ENCODE measurements at places on chromosomes 2 and 18.

DNA sequence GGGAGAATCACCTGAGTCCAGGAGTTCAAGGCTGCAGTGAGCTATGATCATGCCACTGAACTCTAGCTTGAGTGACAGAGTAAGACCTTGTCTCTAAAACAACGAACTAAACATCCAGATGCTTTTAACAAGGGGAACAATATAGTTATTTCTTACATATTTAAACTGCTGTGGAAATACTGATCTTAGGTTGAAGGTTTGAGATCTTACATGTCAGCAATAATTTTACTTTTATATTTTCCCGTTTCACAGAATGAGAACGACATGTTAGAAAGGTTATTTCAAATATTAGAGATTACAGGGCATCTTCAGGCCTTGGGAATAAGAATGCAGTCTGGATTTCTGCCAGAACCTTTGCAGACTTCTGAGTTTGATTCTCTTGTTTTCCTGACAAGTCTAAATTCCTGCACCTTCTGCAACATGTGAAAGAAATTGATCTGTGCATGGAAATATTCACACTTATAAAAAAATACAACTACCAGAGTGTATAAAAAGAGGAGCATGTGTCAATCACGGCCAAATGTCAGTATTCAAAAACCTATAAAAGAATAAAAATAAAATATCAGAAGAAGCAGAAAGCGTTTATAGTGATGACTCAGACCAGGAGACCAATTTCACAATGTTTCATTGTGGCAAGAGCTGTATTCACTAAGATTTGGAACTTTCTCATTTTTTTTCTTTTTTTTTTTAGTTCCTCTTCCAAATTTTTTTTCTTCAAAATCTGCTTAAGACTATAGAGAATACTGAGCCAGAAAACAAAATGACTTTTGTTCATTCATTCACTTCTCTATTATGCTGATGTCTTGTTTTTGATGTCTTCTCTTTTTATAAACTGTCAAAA is 29.6 kb downstream of the COLEC12 start:
- no peak for DNase-seq

- no peak for DNase-seq
These were observed 221.8 kb downstream of the STK39 start for GRCh38 chr2:168025487-168026202.

DNA sequence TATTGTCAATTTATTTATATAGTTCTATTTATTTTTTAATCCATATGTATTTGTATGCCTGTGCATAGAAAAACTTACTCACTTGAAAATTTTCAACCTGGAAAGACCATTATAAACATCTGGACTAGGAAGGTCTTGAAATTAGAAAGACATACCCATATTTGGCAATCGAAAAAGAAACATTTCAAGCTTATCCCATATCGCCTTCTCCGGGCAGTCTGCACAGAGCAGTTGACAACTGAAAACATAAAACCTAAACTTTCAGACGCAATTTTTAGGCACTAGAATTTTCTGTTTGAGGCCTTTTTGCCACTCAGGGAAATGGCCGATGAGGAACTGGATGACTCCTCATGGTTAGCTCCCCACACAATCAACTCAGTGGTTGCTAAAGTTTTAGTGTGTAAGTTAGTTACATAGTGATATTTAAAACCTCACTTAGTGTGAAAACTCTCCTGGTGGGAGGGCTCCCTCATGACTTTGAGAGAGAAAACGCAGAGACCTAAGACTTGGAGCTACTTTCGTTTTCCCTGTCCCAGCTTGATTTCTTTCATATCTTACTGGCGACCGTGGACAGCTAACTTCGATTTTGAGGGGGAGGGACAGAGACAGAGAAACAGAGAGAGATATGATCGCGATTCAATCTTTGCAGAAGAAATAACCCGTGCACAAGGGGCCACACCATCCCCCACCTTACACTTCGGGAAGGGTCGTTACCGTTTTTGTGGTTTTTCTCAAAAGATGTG is 3.2 kb upstream of the HOXD12 start:
- no peak for DNase-seq

GRCh38 chr2:21650569-21650968 is 526.8 kb downstream of the TDRD15 start:
- DNase-seq, result no peak

DNA sequence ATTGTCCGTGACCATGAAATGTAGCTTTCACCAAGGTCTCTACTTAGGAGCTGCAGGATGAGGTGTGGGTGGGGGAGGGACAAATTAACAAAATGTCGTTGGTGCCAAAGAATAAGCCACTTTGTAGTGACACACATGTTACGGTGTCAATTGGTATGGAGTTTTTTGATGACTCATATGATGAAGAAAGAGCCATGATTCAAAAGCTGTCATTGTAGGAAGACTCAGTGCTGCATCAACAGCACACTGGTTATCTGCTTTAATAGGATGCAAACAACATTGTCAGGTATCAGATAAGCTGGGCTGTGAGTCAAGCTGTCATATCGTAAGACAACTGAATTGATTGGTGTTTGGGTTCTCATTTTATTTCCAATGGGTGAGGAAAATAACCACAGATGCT is 36.6 kb upstream of the BOD1L2 start:
- DNase-seq, result no peak

GRCh38 chr2:238644095-238645081 is 203.5 kb upstream of the TWIST2 start:
- peak; percentile 33 for DNase-seq

GRCh38 chr2:65626831-65627230 is 194.4 kb upstream of the SPRED2 start:
- DNase-seq, result no peak

DNA sequence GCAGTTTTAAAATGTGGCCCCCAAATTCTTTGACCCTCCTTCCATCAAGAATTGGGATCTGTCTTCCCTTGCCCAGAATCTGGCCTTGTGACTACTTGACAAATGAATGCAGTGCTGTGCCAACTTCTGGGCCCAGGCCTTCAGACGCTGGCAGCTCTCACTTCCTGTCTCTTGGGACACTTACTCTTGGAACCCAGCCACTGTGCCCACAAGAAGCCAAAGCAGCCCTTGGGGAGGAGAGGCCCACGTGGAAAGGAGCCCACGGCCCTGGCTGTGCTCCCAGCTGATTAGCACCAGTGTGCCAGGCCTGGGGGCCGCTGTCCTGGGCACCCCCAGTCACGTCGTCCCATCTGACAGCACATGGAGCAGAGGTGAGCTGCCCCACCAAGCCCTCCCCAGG is 56.6 kb downstream of the RPL37A start:
- no peak for DNase-seq

DNA sequence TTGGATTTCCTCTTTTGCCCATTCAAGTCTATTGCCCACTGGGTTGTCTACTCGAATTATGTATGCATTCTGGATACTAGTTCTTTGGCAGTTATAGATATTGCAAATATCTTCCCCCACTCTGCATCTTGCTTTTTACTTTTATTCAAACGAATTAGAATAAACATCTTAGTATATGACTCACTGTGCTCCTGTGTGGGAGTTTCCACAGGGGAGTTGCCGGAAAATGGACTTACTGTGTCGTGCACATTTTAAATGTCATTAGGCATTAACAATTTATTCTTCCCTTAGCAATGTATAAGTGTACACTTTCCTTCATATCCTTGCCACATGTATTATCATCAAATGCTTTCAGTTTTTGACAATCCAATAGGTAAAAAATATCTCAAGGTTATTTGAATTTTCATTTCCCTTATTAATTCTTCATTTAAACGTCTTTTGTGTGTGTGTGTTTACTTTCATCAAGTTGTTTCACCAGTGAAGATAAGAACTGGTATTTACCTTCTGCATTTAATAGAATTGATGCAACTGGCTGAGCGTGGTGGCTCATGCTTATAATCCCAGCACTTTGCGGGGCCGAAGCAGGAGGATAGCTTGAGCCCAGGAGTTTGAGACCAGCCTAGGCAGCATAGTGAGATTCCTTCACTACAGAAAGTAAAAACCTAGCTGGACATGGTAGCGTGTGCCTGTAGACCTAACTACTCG is 4.6 kb upstream of the UGT1A5 start:
- no peak for DNase-seq

GRCh38 chr2:47838249-47838648 is 55.3 kb downstream of the MSH6 start:
- no peak for DNase-seq

DNA sequence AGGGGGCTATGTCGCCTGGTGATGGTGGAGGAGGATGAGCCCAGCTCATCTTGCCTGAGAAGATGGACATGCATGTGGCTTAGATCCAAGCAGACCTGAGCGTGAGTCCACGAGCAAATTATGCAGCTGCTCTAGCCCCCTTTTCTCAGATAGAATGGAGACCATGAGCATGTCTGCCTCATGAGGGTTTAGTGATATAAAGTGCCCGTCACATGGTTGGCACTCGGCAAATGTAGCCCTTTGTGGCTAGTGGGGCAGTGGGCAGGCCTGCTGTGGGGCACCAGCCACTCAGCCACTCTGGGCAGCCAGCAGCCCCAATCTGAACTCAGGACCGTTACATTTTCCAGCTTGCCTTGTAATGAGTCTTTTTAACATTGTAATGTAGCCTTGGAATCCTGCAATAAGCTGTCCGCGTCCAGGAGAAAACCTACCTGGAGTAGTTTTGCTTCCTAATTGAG is 92.1 kb upstream of the HS6ST1 start:
- no peak for DNase-seq

- DNase-seq, result no peak
These were observed 141.0 kb downstream of the ARL4C start for GRCh38 chr2:234355808-234356365.

GRCh38 chr18:63586966-63587365 is at the start of gene SERPINB13:
SERPINB13 (plus strand) TSS chr18:63587343; CDS start chr18:63588668, 1,325 bp downstream.
- no peak for DNase-seq

DNA sequence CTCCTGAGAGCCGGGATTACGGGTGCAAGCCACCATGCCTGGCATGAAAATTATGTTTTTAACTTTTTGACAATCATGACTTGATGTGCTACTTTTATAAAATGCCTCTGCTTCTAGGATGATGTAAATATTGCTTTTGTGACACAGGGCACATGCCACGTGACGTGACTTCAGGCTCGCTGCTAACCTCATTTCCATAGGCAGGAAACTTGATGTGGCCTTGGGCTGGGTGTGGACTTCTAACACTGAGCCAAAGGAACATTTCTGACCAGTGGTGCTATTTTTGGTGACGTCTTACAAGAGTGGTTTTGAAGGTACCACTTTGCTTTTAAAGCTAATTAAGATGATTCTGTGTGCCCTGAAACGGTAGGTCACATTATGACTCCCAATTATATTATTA is 34.2 kb upstream of the THOC1 start:
- no peak for DNase-seq

DNA sequence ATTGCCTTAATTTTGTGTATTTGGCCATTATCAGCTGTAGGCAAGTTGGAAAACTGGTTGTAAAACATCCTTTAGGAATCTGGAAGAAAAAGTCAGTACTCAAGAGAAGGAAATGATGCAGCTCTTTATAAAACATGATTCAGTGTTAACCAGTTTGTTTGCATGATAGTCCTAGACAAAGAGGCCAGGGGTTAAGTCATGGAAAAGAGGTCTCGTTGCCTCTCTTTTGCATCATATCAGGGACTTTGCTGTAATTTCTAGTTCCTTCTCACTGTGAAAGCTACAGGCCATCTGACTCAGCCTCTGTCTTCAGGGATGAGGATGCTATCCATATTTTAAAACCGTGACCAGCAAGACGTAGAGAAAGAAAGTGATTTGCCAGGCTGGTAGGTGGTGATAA is 38.0 kb downstream of the NPAS2 start:
- no peak for DNase-seq

DNA sequence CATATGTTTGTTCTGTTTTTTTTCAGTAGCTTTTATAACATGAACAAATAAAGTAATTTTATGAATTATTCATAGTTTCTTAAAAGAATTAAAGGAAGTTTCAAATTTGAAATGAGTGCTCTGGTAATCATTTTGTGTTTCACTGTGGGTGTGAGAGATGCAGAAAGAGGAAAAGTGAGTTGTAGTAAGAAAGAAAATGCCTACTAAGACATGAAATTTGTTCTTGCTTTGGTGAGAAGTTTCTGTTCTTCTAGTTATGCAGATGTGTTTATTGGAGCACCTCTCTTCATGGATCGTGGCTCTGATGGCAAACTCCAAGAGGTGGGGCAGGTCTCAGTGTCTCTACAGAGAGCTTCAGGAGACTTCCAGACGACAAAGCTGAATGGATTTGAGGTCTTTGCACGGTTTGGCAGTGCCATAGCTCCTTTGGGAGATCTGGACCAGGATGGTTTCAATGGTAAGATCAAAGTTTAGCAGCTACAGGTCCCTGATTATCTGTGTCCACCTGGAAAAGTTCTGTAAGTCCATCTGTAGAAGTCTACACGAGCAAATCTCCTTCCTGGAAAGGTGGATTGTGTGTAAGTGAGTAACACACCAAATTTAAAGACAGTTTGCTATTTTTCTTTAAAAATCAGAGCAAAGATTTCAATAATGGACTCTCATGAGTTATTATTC is 51.4 kb downstream of the ITGAV start:
- no peak for DNase-seq

- DNase-seq, result no peak
These were observed 198.0 kb downstream of the HDAC4 start for GRCh38 chr2:239202836-239203235.

- DNase-seq, result no peak
These were observed 15.9 kb upstream of the CCDC85A start for GRCh38 chr2:56167616-56168562.

GRCh38 chr2:28583899-28584553 is 88.2 kb downstream of the PLB1 start:
- DNase-seq, result peak; percentile 74

DNA sequence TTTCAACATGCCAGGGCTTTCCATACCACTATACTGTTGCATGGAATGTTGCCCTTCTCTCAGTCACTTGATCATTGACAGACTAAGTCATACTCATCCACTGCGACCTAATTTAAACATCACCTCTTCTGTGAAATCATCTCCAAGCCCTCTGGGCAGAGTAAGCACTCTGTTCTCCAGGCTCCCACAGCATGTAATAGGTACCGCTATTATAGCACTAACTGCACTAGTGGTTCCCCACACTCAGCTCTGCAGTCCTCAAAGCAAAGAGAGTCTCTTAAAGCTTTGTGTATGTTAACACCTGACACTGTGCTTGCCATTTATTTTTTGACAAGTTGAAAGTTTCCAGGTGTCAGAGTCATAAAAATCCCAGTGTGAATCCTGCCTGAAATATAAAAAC is 947.2 kb downstream of the ERBB4 start:
- DNase-seq, result no peak

DNA sequence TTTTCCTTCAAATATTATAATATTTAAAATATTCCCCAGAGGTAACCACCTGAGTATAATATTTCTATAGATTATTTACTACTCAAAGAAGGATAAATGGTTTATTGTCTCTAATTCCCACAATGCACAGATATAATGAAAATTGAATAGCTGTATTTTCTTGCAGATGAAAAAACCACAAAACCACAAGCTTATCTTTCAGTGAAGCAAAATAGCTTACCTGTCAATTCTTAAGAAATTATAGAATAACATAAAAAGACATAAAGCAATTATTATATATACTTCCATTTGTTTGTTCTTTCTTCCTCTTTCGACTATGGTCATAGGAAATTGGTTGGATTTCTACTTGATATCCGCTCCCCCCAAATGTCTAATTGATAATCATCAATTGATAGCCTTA is 98.8 kb downstream of the BARD1 start:
- DNase-seq, result no peak

GRCh38 chr2:88852753-88853402 is 161.4 kb downstream of the RPIA start:
- DNase-seq, result no peak

Data from HepG2 (cell line).